ENCODE measurements at places on chromosomes 11 and 22.

- no peak for DNase-seq
Observed at GRCh38 chr11:119859684-119860083, 130.7 kb upstream of the NECTIN1 start.

GRCh38 chr11:118410055-118410745 lies 8.8 kb downstream of the ATP5MG start:
- peak; percentile 26 for DNase-seq

DNA sequence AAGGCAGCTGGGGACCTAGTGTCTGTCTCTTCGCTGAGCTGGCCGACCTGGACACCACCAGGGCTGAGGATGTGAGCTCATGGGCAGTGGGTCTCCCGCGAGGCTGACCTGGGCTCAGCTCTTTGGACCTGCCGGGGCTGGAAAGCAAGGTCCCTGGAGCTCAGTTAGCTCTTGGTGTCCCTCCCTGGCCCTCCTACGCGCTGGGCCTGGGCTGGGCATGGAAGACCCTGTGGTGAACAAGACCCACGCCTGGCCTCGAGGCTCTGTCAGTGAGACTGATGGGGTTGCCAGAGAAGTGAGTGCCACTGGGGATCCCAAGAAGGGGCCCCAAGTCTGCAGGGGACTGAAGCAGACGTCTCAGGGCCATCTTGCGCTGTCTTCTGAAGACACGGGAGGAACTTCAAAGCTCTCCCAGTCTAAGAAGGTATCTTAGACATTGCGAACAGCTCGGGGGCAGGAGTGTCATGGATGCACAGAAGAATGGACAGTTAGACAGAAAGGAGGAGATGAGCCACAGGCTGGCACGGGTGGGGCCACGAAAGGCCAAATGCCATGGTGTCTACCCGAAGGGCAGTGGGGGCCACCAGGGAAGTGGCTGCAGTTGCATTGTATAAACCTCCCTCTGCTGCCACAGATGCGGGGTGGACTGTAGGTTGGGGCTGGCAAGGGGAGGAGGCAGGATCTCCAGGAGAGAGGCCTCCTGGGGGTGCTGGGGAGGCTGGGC lies 31.2 kb downstream of the NFAM1 start:
- DNase-seq, result no peak

DNA sequence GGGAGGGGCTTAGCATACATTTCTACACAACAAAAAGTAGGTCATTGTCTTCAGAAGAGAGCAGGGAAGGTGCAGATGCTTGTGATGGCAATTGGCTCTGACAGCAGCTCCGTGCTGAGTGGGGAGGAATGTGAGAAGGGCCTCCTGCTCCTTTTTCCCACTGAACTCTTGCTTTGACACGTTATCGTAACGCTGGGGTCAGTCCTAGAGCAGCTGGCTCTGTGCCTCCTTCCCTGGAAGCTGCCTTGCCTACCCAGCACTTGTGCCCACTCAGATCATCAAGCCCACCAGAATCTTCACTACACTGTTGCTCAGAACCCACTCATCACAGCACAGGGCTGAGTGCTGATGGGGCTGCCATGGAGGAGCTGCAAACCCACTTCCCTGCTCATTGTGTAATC lies 14.9 kb upstream of the NAV2 start:
- no peak for DNase-seq

DNA sequence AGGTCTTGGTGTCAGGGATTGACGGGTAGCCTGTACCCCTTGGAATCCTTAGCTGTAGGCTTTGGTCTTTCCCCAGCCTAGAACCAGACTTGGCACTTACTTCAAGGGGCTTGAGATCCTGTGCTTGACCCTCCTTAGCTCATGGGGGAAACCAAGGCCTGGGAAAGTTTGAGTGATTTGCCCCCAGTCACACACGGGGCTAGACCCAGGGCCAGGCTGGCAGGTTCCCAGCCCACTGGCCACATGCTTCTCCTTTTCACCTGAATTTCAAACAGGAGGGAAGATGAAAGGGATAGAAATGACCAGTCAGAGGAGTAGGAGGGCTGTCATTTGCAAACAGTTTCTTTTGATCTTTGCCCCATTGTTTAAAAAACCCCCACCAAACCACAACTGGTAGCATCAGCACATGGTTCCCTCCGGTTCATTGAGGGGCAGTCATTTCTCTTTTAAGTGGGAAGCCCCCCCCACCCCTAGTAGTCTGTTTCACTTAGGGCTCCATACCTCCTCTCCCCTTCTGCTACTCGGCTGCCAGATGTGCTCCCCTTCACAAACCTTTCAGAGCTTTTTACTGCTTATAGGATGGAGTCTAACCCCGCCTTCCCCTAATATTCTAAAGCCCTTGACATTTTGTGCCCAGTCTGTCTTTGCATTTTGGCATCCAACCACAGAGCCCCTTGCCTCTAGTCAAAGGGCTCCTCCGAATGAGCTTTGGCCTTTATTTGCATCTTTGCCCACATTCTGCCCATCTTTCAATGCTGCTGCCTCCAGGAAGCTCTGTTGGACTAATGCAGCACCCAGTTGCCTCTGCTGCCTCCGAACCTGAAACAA lies 37.6 kb downstream of the ZNRF3 start:
- peak; percentile 39 for DNase-seq

DNA sequence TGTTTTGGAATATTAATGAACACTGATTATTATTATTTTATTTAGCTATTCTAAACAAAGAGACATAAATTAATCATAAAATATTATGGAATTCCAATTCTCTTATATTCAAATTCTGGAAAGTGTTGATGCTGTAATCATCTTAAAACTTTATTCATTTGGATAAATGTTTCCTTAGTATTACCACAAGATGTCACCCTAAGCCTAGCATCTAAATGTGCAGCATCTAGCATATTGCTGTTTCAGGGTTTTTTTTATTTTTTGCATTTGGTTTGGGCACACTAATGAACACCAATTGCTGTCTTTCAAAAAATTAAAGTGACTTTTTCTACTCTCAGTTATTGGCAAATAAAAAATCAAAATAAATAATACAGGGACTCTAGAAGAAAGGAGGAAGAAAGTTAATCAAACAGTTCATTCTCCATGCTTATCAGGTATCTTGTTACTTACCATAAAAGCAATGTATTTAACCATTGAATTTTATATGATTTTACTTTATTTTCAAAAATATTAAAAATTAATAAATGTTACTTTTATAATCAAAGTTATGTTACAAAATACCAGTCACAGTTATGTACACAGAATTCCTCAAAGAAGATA lies 31.8 kb downstream of the DLG2 start:
- peak; percentile 35 for DNase-seq

DNA sequence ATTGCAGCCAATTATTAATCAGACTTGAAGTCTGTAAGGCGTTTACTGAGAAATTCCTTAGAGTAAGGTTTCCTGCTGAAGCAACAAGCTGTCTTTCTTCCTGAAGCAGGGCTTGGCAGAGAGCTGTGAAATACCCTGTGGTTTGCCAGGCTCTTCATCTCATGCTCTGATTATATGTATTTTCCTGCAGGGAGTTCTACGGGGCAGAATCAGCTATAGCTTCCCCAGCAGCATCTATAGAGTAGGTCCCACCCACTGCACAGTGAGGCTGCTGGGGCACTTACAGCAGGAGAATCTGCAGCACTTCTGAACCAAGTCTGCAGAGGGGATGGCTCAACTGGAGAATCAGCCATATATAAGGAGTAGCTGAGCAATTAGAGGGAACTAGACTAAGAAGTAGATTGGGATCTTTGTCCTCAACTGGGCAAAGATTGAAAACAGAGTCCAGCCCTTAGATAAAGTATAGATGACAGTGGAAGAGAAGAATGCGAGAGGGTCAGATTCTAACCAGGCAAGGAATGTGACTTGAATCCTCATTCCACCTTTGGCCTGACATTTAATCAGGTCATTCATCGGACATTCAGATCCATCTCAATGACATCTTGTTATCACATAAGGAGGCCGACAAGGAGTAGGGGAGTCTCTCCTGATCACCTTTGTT lies 37.6 kb downstream of the CNTF start:
- DNase-seq, result no peak

DNA sequence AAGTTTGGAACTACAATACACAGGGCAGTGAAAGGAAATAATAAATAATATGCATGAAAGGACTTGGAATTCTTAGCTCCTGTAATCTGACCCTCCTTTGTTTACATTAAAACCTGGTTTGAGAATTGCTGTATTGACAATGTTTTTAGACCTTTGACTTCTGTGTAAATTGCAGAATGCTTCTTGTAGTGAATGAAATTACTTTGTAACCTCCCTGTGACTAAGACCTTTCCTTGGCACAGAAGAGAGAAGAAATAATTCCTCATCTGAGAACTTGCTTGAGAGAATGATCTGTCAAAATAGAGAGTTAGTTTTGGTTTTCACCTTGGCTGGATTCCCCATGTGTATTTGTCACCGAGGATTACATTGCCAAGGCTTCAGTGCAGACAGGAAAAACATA lies 640.0 kb upstream of the ANO5 start:
- DNase-seq, result no peak

DNA sequence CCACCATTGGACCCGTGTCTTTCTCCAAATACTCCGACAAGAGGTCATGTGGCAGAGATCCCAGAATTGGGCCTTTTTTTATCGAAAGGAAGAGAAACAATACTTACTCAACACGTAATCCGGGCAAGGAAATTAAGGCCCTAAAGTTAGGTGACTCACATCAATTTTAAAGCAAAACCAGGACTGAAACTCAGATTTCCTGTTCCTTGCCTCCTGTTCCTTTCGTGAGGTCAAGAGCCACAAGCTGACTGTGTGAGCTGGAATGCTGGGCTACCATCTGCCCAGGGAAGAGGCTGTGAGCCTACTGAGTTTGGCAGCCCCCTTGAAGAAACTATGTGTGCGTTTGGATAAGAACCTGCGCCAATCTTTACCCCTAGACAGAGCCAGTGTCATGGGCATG lies 27.1 kb upstream of the MRGPRX2 start:
- DNase-seq, result no peak

GRCh38 chr22:42298746-42299145 lies 28.3 kb upstream of the TCF20 start:
- DNase-seq, result no peak

DNA sequence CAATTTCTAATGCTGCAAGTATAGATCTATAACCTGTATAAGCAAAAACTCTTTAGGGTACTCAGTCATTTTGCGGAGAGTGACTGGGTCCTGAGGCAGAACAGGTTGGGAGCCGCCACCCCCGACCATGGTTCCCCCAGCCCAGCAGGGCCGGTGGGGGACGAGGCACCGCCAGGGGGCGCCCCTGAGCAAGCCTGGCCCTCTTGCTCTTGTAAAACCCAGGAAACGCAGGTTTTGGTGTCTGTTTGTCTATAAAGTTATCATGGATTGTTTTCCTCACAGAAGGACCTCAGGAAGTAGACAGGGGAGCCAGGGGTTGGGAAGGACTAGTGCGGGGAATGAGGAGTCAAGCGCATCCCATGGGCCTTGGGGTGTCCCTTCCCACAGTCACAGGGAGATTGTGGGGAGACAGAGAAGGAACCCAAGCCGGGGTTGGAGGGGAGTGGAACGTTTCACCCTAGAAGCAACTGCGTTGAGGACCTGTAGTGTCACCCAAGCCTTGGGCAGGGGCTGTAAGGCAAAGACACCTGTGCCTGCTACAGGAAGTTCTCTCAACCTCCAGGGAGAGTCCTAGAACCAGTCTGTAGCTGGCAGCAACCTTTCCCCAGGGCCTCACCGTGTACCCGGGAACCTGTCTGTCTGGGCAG lies 26.4 kb downstream of the KCTD17 start:
- DNase-seq, result peak; percentile 91

DNA sequence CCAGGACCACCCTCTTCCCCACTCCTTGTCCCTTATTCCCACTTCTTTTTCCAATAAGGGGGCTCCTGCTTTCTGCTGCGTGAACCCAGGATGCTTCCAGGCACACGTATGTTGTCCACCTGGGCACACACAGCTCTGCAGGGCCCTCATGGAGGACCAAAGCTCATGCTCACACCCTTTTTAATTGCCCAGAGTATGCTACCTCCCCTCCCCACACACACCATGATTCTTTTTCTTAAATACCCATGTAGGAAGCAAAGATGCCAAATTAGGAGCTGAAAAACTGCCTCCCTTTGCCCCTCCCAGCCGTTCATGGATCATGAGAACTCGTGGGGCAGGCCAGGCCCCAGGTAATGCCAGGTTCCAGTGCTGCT lies 5.1 kb downstream of the NECTIN1 start:
- DNase-seq, result no peak

DNA sequence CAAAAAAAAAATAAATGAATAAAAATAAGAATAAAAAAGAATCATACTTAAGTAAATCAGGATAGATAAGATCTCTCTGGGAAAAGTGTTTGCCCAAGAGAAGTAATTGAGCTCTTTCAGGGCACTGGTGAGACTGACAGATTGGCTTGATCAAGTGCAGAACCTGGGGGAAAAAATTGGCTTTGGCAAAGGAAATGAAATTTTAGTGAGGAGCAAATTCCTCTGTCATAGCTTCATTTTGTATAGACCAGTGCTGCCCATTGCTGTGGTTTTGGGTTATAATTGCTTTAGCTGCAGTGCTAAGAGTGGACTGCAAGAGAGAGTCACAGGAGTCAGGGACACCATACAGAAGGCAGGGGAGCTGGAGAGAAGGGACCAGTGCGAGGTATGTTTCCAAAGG lies 35.7 kb downstream of the SFI1 start:
- DNase-seq, result no peak
